Nucleus accumbens (tissue), 56 donors: ENCODE measurements at places on chromosomes 16 and 17.

GRCh38 chr17:35001549-35001948 is 21.2 kb downstream of the LIG3 start:
- no peak for DNase-seq

- DNase-seq, result peak; percentile 75
Observed at GRCh38 chr17:51372345-51373004, 112.1 kb downstream of the UTP18 start.

GRCh38 chr16:88196471-88197400 is 186.0 kb upstream of the ZNF469 start:
- no peak for DNase-seq

DNA sequence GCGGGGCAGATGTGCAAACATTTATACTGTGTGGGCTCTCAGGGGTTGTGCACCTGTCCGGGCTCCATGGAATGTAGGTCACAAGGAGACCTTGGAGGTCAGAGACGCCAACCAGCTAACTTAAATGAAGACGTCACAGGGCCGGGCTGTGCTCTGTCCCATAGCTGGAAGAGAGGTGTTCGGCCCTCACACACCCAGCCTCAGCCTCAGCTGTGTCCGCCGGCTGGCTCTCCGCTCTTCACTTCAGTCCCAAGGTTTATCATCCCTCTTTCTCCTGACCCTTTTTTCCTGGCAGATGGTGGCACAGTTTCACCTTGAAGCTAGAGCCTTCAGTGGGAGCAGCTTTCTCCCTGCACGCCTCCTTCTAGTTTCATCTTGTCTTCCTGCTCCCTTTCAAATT is 6.0 kb upstream of the RBFOX3 start:
- DNase-seq, result no peak

GRCh38 chr16:17235147-17235815 is 235.5 kb downstream of the XYLT1 start:
- DNase-seq, result no peak

GRCh38 chr17:42526031-42526444 is 10.0 kb upstream of the NAGLU start:
- no peak for DNase-seq

DNA sequence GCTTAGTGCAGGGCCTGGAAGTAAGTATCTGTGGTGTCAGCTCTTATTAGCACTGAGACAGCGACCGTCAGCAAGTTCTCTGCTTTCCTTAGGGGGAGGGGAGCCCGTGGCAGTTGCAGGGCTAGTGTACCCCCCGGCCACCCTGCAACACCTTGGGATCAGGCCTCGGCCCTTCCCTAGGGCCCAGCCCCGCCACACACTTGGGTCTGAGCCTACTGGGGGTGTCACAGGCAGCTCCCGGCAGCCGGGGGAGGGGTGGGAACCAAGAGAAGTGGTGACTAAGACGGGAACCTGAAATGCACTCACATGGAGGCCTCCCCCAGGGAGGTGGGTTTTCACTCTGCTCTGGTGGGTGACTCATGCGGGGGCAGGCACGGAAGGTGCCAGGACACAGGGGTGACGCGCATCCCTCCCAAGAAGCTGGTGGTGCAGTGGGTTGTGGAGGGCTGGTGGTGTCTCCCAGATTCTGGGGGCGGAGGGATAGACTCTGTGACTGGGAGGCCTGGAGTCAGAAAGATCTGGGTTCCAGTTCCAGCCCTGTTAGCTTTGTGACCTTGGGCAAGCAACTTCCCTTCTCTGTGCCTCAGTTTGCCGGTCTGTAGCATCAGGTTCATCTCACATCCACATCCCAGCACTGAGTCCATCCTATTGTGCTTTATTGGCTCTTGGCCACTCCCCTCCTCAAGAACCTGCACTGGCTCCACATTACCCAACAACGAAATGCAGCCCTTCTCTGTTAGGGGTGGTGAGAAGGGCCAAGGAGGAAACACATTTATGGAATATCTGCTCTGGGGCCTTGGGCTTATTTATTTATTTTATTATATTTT is 44.5 kb downstream of the LAT start:
- DNase-seq, result peak; percentile 34

DNA sequence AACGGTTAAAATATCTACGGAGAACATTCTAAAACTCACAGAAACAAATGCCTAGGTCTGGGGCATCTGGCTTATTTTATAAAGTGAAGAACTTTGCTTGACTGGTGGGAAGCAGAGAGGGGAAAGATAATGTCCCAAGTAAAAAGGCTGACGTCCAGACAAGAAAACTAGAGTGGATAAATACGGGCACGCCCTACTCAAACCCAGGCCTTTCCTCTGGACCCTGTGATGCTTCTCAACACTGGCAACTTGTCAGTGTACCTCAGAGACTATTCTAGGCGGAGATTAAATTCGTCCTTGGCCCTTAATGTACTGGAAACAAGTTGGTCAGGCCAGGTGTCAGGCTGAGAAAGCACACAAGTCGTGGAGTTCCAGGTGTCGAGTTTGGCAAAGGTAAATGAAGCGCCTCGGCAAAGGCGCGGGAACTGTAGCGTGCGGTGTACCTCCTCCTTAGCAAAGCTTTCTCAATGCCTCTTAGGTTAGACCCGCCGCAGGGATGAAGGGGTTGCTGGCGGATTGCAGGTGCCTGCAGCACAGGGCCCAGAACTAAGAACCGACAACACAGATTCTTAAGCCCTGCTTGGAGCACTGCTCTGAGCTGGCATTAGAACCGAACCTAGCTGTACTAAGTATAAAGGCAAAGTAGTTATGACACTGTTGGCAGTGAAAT is 668 bp upstream of the UNK start:
- no peak for DNase-seq

GRCh38 chr16:9212621-9213020 is 121.2 kb downstream of the HAPSTR1 start:
- DNase-seq, result no peak

DNA sequence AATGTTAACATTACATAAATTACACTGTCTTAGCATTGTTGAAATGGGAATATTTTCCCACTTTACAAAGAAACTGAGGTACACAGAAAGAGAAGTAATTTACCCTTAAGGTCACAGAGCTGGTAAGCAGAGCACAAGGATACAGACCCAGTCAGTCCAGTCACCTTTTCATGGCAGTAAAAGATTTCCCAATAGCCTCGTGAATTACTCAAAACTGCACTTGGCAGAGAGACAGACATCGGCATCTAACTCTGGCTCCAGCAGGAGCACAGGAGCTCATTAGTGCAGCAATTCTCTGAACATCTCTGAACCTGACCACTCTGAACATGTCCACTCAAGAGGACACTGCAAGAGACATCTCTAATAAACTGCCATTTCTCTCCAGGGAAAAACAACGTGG is 3.1 kb downstream of the TEX2 start:
- DNase-seq, result no peak

DNA sequence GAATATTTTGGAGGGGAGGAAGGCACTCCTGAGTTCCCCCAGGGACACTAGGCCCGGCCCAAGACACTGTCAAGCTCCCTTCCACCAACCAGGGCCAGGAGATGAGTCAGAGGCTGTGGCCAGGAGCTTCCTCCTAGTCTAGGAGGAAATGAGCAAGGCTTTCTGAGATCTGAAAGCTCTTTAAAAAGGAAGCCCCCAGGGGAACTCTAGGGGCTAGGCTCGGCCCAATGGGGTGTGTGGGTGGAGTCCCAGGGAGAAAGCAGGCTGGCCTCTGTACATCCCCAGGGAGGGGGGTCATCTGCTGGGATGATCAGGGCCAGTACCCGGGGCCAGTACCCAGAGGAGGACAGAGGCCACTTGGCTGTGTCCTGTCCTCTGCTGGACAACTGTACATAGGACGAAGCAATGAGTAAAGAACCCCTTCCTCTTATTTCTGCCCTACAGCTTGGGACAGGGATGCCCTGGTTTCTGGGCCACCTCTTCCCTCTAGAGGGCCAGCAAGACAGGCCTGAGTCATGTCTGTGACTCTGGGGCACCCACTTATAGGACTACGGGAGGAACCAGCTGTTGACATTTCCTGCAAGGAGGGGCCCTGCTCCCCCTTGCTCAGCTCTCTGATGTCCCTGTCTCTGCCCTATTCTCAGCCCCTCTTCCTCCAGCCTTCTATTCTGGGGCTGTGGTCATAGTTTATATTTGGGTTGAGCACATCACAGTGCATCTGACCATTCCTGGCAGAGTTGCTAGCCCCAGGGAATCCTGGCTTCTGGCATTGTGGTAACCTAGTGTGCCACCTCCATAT is 2.7 kb downstream of the FHOD1 start:
- DNase-seq, result peak; percentile 41

DNA sequence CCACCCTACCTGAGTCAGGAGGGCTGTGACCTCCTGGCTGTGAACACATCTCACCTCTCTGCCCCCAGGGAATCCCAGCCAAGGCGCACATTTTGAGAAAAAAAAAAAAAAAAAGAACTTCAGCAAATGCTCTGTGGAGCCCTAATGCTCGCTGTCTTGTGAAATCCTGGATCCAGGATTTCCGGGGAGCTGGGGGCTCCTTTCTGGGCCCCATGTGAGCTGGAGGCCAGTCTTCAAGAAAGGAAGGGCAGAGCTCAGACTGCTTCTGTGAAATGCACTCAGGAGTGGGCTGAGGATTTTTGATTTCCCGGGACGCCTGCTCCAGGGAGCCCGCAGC is 36.0 kb upstream of the EMP2 start:
- no peak for DNase-seq

- no peak for DNase-seq
Observed at GRCh38 chr17:76947771-76948170, 79.6 kb downstream of the MGAT5B start.

DNA sequence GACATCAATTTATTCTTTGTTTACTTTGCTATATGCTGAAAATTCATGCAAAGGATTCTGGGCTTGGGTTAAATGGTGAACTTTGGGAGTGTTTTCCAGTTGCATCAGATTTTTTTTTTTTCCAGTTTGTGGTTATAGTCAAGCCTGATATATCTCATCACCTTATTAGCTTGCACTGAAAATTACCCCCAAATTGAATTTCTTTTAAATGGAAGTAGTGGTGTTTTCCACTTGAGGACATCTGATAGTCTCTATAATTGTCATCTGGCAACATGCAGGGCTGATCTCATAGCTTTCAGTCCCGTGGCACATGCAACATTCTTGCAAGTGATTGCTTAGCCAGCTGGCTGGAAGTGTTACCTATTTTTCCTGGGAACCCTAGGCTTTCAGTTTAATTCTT is 4.7 kb upstream of the KRTAP3-1 start:
- no peak for DNase-seq
